ENCODE measurements at places on chromosomes 5 and 9.

DNA sequence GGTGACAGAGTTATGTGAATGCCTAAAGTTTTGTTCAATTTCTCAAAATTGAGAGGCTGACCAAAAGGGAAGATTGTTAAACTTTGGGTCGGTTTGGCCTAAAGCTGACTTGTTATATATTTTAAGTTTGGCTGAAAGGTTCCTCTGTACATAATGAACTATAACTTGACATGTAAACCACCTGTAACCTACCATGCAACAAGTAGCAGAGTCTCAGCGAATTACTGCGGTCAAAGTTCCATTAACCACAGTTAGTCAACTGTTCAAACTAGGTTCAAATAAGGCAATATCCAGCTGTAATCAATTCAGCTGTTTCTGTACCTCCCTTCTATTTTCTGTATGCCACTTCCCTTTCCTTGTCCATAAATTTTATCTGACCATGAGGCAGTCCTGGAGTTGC, 325.1 kb upstream of the NMUR2 start:
- no peak for DNase-seq

DNA sequence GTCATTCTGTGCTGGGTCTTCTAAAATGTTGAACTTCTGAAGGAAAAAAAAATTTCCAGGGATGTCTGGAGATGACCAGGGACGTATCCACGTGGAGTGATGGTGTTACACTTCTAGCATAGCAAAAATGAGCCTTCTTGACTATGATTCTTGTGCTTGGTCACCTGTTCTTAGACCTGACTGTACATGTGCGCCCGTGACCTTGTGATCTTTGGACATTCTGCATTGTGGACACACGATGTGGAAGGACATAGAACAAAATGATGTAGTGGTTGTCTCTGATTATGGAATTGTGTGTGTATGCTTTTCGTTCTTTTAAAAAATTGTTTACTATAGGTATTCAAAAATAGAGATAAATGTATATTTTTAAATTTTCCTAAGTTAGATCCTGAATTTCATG, 61.0 kb downstream of the SNX30 start:
- DNase-seq, result no peak

GRCh38 chr9:105405514-105406131, 42.2 kb upstream of the FSD1L start:
- peak; percentile 84 for DNase-seq

DNA sequence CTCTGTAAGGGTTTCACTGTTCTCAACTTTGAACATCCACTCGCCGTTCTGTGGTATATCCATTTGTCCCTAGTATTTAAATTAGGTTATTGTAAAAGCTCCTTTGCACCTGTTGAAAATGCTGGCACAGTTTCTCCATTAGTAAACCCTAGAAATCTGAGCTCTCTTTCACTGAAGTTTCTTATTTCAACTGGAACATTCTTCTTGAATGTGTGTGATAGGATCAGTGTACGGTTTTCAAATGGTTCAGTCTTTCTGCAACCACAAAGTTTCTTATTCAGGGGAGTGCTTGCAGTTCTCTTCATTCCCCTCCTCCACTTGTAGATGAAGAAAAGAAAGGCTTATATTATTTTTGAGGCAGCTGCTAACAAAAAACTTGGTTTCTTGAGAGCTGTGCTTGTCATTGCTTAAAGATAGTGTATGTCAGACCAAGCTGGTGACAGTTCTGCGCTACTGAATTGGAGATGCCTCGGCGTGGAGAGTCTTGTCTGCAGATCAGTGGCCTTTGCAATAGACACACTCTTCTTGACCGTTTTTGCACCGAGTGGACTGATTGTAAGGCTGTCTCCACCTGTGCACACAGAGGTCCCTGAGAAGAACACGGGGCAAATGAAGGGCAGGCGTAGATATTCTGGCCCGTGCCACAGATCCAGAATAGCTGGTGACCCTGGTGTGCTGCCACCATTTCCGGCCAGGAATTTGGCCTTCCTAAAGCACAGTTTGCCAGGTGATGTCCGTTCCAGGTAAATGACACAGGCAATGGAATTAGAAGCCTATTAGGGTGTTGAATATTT, 102.2 kb downstream of the TRIO start:
- no peak for DNase-seq

- no peak for DNase-seq
These were observed 13.7 kb upstream of the ROR2 start for GRCh38 chr9:91963711-91964240.

DNA sequence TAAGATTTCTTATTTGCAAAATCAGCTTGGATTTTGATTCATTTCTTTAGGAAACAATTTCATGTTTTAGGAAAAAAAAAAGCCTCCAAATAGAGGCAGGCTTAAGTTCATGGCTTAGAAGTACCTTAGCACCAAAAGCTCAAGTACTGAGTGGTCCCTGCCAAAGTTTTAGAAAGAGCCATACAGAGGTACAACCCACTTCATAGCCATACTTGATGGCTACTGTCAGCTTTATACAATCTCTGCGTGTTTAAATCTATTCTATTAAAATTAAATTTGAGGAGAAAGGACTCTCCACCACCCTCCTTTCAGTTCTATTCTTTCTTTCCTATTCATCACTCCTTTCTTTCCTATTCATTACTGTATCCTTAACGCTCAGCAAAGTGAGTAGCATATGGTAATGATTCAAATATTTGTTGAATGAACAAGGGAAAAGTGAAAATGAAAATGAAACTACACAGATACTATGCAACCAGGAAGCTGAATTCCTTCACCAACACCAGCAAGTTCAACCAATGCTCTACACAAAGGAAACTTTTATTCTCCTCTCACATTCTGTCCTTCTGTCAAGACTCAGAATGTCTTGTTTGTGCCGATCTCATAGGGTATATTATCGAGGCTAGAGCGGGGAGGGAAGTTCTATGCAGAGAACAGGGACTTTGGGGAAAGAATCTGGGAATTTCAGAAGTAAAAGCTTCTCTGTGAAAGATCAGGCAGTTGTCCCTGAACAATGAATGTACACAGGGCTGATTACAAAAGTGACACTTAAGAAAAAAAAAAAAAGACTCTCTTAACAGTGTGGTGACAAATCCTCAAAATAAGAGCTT, 138.6 kb upstream of the SPEF2 start:
- peak; percentile 13 for DNase-seq

- DNase-seq, result no peak
These were observed 278.6 kb downstream of the SPOCK1 start for GRCh38 chr5:137220523-137220927.

GRCh38 chr5:16082053-16082452, 97.5 kb downstream of the MARCHF11 start:
- no peak for DNase-seq

DNA sequence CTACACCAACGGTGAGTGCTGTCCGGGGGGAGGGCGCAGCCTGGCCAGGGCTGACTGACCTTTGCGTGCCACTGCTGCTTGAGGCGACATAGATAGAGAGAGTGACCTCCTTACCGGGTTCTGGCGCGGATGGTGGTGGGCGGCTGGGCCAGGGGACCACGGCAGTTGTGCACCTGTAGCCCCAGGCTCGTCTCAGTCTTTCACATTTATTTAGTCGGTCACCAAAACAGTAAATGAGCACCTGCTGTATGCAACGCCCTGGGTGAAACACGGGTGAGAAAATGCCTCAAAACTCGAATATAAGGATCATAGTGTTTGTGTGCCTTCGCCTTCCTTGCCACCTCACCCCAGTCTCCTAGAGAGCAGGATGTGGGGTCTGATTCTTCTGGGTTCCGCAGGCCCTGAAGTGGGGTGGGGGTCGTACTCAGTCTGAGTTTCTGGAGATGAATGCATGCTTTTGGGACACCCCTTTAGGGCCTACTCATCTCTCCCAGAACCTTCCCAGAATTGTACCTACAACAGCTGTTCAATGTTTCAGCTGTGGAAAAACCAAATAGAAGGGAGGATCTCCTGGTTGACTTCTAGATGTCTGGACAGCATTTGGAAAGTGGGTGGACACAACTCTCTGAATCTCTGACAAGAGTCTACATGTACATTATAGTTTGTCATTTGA, 714 bp downstream of the SEC24A start:
- peak; percentile 9 for DNase-seq

- DNase-seq, result no peak
These were observed 64.3 kb downstream of the NSG2 start for GRCh38 chr5:174109698-174110260.

- DNase-seq, result no peak
These were observed 41.1 kb downstream of the LIX1 start for GRCh38 chr5:97101189-97101910.

DNA sequence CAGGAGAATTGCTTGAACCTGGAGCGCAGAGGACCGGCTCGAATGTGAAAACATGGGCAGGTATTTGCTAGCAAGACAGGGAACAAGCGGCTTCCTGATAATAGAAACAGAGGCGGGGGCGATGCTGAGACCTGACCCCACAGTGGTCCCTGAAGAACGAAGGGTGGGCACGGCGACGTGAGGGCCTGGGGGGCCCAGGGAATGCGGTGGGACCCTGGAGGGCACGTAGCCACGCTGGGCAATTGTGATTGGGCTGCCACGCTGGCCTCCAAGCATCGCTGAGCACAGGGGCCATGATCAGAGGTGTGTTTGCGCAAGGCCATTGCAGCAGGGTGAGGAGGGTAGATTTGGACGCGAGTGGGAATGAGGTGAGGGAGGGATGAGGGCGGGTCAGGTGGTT, 30.7 kb downstream of the MED10 start:
- no peak for DNase-seq

DNA sequence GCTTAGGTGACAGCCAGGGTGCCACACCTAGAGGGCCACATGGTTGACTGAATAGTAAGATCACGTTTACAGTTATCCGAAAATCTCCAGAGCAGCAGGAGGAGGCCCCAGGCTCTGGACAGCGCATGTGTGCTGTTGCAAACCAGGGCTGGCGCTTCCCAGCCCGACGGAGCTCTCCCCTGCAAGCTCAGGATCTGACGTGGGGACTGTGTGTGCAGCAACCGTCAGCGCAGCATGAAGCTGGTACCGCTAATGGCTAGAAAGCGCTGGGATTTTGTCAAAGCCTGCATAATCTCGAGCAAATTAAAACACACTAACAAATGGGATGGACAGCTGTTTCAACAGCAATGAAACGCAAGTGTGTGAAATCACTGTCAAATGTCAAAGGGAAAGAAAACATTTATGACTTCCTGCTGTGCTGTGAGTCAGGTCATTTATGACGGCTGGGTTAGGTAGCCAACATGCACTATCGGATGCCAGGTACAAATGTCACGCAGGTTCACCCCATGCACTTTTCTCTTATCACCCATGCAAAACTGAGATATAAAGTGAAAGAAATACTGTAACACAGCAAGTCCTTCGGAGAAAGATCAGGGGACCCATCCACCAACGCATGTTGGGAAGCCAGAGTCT, 7.5 kb downstream of the SURF4 start:
- no peak for DNase-seq

GRCh38 chr5:160665460-160665859, 186.6 kb downstream of the ATP10B start:
- no peak for DNase-seq

DNA sequence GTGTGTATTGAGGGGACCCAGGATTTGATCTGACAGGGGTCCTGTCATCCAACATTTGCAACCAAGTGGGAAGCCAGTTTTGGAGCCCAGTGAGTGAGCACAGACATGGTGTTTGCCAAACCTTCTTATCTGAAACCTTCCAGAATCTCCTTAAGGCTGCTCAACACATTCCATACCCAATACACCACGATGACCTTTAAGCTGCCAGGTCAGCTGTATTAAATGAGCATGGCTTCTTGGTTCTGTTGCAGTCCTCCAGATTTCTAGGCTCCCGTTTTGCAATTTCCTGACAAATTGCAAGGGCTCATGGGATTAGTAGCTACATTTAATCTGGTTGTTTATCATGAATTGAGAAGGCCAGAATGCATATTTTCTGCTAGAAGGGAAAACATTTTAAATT, 124.2 kb upstream of the ATP10B start:
- DNase-seq, result no peak

DNA sequence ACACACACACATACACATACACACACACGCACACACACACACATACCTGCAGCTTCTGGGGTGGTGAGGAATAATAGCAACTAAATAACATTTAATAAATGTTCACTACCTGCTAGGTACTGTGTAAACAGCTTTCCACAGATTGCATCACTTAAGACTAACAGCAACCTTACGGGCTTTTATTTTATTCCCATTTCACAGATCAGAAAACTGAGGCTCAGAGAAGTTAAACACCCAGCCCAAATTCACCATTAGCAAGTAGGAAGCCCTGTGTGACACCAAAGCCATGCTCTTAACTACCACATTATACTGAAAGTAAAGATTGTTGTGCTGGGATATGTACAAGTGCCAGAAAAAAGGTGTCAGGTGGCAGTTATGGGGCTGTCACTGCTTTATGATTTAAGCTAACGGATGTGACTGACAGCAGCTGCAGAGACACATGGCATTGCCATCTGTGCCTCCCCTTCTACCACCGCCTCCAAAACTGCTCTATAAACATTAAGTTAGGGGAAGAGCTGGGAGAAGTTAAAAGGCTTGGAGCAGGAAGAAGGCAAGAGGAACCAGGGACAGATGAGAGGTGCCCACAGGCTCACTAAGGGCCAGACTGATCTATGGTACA, 13.6 kb downstream of the MTMR12 start:
- no peak for DNase-seq

GRCh38 chr9:110911659-110912418, 126.4 kb downstream of the LPAR1 start:
- no peak for DNase-seq

DNA sequence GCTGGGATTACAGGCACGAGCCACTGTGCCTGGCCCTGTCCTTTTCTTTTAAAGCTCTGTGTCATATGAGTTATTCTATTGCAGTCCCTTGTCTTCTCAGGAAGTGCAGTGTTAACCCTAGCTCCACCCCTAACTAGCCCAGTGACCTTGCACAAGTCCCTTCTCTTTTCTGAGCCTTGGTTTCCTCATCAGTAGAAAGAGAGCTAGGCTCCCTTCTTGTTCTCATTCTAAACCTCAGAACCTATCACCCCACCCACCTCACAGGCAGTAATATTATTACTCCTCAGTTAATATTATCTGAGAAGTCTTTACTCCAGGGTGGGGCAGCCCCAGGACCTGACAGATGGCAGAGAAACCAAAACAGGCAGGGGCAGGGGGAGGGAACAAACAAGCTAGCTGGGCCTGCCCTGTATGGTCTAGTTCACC, 7.2 kb downstream of the CYFIP2 start:
- DNase-seq, result no peak

DNA sequence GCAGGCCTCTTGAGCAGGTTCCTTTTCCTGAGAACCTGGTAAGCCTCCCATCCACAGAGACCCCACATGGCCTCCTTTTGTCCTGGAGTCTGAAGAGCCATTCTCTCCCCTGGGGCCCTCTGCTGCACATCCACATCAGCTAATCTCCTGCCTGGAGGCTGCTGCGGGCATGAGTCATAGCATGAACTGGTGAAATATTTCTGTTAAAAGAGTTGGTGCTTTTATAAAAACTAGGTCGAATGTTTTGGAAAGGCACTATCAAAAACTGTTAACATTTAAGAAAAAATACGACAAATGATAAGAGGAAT, 399.4 kb downstream of the CTNND2 start:
- no peak for DNase-seq

Data from central memory CD4-positive, alpha-beta T cell (primary cell).